IPS DF 6.9 (cell line): ENCODE measurements at places on chromosomes 1 and 21.

DNA sequence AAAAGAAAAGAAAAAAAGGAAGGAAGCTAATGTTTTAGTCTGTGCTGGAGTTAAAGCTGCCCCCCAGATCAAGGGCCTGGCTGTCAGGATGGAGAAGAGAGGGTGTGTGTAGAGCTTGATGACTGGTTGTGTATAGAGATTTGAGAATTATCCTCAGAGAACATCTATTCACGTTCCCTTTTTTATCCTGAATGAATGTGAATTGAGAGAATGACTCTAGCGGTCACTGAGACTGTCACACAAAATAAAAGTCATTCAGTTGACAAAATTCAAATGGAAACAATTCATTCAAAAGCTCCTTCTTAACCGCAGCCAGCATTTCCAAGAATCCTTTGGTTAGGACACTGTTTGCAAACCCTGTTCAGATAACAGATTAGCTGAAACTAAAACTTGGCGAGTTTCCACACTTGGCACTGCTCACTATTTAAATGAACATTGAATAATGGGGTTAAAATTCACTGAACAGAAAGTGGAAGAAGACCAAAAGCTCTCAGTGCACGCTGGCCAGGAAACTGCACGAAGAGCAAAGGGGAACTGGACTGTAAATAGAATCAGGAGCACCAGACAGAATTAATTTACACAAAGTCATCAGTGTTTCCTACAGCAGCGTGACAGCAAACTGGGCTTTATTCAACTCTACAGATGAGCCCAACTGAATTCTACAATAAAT, 13.6 kb upstream of the FAM89A start:
- H3K4me1 ChIP-seq, result no peaks in the 10 kb centered on the region
- no peak overlapping the region for H3K4me3 ChIP-seq
- no peaks in the 10 kb centered on the region for H3K27me3 ChIP-seq
- no peak for DNase-seq

DNA sequence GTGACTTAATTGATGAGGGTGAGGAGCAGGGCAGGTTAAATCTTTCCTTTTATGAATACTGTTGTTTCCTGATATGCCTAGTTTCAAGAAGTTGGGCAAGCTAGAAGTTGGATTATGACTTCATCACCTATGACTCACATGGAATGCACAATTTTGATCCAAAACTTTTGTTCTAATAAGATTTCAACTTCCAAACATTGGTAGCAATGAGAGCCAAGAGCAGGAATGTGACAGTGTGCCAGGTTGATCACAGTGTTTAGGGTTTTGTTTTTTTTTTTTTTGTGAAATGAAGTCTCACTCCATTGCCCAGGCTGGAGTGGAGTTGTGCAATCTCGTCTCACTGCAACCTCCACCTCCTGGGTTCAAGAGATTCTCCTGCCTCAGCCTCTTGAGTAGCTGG, 349.4 kb downstream of the DUSP10 start:
- no peak overlapping the region for H3K27ac ChIP-seq
- no peak overlapping the region for H3K4me3 ChIP-seq
- DNase-seq, result no peak
- no peaks in the 10 kb centered on the region for H3K27me3 ChIP-seq
- 0 out of 2 replicates have a peak, but pooled peaks cover 2% of the 10 kb centered on the region for H3K4me1 ChIP-seq

DNA sequence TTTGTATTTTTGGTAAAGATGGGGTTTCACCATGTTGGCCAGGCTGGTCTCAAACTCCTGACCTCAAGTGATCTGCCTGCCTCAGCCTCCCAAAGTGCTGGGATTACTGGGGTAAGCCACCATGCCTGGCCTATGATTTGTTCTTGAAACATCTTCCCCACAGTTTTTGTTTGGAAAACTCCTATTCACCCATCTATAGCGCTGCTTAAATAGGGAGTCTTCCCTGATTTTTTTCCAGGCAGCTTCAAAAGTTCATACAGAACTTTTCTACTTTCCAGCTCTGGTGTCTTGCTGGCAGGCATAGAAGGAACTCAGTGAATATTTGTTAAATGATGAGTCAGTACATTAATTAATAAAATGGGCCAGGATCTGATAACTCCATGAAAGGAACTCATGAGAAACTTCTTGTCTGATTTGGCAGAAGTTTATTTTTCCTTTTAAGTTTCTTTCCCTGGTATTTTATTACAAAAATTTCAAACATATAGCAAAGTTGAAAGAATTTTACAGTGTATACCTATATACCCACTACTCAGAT, 33.0 kb upstream of the TTC22 start:
- H3K27ac ChIP-seq, result no peak overlapping the region
- DNase-seq, result no peak
- H3K27me3 ChIP-seq, result no peaks in the 10 kb centered on the region
- peaks cover 2% of the 10 kb centered on the region; the same call in 1 of the 2 replicates for H3K4me1 ChIP-seq
- no peaks in the 10 kb centered on the region for H3K36me3 ChIP-seq
- no peak overlapping the region for H3K4me3 ChIP-seq

DNA sequence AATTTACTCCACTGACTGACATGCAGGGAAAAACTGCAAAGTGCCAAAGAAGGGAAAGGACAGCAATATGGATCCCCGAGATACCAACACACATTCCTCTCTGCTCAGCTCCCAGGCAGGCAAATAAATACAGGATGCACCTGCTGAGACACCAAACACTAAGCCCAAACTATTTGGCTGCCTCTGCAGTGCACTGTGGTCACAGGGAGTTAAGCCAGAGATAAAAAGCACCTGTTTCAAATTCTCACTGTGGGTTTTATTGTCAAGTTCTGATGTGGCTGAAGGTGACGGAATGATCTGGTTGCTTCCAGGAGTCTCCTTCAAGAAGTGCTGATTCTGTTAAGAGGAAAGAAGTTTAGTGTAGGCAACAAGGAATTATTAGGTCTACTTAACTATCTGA, 17.7 kb downstream of the TEX38 start:
- H3K4me1 ChIP-seq, result no peaks in the 10 kb centered on the region
- peaks cover 17% of the 10 kb centered on the region for H3K36me3 ChIP-seq
- H3K27me3 ChIP-seq, result no peaks in the 10 kb centered on the region

DNA sequence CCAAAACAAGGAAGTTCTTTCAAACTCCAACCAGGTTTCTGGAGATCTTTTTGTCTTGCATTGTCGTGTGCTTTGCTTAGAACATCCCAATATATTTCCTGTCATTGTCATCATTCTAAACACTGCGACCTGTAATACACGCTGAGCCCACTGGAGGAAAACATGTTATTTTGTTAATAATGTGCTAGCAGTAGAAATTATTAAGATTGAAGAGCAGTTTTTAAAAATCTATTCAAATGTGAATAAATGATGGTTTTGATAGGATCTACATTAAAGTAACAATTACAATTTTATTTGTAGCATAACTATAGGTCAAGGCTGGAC, 268.5 kb downstream of the PTPRC start:
- H3K4me3 ChIP-seq, result no peak overlapping the region
- DNase-seq, result no peak
- H3K27ac ChIP-seq, result no peak overlapping the region
- H3K27me3 ChIP-seq, result no peaks in the 10 kb centered on the region
- no peaks in the 10 kb centered on the region for H3K36me3 ChIP-seq

- H3K4me3 ChIP-seq, result no peak overlapping the region
- H3K36me3 ChIP-seq, result no peaks in the 10 kb centered on the region
- H3K27ac ChIP-seq, result no peak overlapping the region
Measured at GRCh38 chr1:195663549-195664280, 944.5 kb downstream of the KCNT2 start.

GRCh38 chr1:228174482-228175315, 9.1 kb downstream of the IBA57 start:
- H3K36me3 ChIP-seq, result no peaks in the 10 kb centered on the region
- H3K4me1 ChIP-seq, result peaks cover 6% of the 10 kb centered on the region
- no peaks in the 10 kb centered on the region for H3K27me3 ChIP-seq

GRCh38 chr1:151221616-151222015, 23.3 kb downstream of the PIP5K1A start:
- H3K36me3 ChIP-seq, result no peaks in the 10 kb centered on the region
- no peak overlapping the region for H3K27ac ChIP-seq
- no peak for DNase-seq
- H3K27me3 ChIP-seq, result no peaks in the 10 kb centered on the region
- H3K4me1 ChIP-seq, result no peaks in the 10 kb centered on the region
